Omental fat pad (tissue), 4 donors: ENCODE measurements at places on chromosomes 7 and 10.

GRCh38 chr7:132782777-132783640, 206.7 kb upstream of the PLXNA4 start:
- DNase-seq, result no peak

GRCh38 chr10:108060246-108060645, 895.7 kb upstream of the SORCS1 start:
- DNase-seq, result no peak

- no peak for DNase-seq
These were observed 7.3 kb downstream of the IL2RA start for GRCh38 chr10:6054884-6055283.

- no peak for DNase-seq
These were observed 155.1 kb upstream of the FZD8 start for GRCh38 chr10:35797187-35797586.

DNA sequence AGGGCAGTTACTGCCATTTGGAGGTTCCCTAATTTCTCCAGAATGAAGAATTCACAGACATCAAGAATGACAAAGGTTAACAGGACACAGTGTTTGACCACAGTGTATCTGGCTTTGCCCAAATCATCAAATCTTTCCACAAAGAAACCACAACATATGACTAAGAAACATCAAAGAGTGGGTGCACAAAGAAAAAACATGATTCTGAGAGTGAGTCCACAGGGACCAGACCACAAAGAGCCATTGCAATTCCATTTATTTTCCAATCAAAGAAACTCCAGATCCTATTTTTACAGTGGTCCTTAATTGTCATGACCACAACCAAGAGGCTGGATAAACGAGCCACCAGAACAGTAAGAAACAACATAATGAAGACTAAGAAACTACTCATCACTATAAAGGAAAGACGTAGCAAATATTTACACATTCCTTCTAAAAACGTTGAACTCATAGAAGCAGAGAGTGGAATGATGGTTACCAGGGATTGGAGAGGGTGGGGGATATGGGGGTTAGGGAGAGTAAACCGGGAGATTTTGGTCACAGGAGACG, 286.5 kb downstream of the DOCK4 start:
- no peak for DNase-seq

DNA sequence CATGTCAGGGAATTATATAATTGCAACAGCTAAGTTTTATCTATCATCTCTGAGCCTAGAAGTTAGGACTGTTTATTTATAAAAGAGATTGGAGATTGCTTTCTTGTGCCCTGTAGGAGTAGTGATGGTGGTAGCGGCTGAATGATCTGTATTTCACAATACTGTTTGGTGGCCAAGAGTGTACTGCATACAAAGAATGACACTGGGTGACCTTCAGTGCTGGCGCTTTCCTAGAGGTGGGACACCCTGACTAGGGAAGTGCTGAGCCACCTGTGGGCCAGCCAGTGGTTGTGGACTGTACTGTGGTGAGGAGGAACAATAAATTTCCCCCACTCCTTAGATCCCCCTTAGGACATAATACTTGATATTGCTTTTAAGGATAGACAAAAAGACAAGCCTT, 53.0 kb downstream of the COPG2 start:
- no peak for DNase-seq

DNA sequence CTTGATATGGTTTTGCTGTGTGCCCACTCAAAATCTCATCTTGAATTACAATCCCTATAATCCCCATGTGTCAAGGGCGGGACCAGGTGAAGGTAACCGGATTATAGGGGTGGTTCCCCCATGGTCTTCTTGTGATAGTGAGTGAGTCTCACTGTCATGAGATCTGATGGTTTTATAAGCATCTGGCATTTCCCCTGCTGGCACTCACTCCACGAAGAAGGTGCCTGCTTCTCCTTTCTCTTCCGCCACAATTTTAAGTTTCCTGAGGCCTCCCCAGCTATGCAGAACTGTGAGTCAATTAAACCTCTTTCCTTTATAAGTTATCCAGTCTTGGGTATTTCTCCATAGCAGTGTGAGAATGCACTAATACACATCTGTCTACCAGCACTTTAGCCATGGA, 109.5 kb upstream of the SDK1 start:
- no peak for DNase-seq

DNA sequence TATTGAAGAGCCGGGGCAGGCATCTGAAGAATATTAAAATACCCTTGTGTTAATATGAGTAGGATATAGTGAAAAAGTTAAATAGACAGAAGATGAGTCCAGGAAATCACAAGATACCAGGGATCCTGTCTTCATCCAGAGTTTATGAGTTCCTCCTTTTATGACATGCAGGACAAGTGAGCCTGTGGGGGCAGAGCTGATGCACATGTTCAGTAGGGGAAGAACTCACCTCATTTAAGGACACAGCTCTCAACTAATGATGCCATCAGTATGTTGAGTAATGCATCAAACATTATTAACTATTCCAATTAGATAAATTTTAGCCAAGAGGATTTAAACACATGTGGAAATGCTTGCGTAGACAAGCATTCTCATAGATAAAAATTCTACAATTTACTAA, 435.8 kb upstream of the AKR1E2 start:
- DNase-seq, result no peak

GRCh38 chr7:101075646-101076045, 9.6 kb upstream of the TRIM56 start:
- DNase-seq, result no peak

DNA sequence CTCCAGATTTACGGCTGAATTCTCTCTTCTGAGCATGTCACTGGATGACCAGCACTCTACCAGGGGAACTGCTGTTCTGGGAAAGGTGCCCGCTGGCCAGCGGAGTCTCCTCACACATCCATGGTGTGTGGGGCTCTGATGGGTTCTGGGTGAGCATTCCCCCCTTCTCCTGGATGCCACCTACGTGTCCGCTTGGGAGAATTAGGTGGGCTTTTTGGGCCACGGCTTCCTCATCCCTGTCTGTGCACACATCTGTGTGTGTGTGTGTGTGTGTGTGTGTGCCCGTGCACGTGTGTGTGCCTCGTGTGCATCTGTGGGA, 163.0 kb downstream of the DNAJB6 start:
- DNase-seq, result no peak

DNA sequence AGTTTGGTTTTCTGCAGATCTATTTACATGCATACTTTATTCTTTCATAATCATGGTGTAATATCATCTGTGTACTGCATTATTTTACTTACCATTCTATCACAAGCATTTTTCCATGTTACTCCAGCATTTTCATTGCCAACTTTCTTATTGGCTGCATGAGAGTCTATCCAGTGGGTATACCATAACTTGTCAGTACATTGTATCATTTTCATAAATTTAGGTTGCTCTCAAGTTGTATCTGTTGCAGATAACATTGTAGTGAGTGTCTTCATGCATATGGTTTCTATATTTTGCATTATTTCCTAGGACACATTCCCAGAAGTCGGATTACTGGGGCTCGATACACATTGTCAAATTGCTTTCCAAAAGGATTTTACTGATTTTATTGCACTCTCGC, 87.2 kb upstream of the INSYN2A start:
- DNase-seq, result no peak

DNA sequence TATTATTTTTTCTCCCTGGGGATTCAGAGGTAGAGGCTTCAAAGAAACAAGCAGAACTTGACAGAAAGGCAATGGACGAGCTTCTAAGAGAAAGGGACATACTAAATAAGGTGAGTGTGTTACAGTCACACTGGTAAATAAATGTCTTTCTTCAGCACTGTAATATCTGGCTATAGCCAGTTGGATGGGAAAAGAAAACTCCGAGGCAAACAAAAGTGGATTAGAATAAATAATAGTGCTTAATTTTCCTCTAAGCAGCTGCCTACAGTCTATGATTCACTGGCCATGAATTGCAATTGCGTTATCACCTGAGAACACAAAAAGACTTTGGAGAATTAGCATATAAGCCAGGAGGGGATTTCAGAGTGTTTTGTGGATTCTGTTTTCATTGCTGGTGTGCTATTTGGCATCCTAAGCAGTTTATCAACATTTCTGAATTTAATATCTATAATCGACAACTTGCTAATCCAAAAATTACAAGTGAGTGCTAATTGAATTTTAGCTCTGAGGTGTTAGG, 23.2 kb downstream of the CFAP58 start:
- DNase-seq, result no peak
